Kidney (tissue), 22 donors: ENCODE measurements at places on chromosomes 5 and 9. TPM values are rescaled to one million over a fixed set of nuclear protein-coding genes. Genes with fewer than 3 reads are reported as not detected.

DNA sequence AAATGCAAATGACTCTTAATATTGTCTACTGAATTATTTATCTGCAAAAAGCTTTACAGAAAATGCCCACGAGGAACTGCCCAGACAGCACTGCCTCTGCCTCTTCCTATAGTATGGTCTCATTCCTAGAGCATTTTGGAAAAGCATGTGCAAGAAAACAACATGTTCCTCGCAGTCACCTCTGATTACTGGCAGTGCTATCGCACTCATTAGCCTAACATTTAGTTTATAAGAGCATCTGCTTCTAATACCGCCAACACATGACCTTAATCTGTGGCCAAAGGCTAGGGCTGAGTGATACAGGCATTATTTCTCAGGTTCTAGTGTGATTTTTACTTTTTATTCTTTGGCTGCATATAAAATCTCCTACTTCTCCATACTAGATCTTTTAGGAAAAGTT, 259.2 kb downstream of the FBXL17 start:
- DNase-seq: no peak

DNA sequence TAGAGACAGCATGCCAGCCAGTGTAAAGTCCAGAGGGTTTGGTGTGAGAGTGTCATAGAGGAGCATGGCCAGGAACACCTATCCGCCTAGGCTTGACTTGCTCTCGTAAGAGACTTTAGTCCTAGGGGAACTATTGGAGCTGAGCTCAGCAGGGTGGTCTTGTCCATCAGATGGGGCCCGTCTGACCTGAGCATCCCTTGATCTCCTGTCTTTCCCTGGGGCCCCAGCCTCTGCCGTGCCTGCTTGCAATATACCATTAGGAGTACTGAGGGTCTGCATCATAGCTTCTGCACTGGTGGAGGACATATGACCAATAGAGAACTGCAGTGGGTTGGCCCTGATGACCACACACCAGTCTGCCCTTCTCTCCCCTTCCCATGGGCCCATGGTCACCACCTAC, 251.0 kb downstream of the TUSC1 start:
- DNase-seq: no peak

- peak; percentile 74 for DNase-seq
Observed at GRCh38 chr5:74275171-74275992, 365.1 kb downstream of the ENC1 start.

DNA sequence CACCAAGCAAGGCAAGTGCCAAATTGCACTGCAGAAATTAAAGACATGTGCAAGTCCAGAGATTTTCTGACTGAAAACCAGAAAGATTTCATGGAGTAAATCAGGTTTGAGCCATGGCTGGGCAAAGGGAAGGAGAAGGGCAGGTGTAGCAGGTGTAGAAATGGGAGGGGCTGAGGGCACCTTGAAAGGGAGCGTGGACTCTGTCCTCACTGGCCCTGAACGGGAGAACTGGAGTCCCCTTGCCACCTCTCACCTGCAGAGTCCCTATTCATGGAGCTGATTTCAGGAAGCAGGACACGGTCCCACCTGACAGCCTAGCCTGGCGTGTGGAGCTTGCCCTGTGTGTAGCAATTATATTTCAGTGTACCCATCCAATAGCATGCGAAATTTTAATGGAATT, 46.3 kb downstream of the UBE2QL1 start:
- no peak for DNase-seq

DNA sequence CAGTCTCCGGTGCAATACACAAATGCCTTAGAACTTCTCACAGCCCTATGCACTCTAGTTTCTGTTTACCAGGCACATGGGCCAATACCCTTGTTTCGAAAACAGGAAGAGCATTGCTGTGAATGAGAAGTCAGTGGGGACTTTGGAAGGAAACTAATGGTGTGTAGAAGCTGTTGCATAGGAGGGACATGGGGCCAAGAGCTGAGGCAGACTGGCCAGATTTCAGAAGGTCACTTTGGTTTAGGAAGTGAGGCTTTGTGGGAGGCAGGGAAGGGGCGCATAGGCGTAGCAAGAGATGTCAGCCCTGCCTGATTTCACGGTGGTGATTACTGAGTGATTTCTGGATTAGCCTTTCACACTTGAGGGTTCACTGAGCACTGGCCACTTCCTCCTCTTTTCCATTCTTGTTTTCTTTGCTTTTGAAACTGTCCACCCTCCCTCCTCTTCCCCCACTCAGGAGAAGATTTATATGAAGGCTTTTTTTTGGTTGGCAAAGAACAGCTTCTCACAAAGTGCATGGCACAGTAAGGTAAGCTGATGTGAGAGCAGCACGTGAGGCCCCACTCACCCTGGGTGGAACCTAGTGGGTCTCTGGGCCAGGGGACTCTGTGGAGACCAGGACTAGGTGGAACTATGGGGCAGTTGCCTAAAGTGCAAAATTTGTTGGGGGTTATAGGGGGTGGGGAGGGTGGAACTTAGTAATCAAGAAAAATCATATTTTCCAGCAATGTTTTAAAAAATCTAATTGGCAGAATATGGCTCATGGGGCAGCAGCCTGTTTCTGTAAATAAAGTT, 6.1 kb upstream of the TMEM252 start:
- peak; percentile 78 for DNase-seq

The SPINK5 gene
- 0.32 TPM for polyA plus RNA-seq

The UBE2QL1 gene
- 4.8 TPM for polyA plus RNA-seq

The OSMR gene
- polyA plus RNA-seq: 12.9 TPM
